ENCODE measurements at places on chromosomes 6 and 20.

DNA sequence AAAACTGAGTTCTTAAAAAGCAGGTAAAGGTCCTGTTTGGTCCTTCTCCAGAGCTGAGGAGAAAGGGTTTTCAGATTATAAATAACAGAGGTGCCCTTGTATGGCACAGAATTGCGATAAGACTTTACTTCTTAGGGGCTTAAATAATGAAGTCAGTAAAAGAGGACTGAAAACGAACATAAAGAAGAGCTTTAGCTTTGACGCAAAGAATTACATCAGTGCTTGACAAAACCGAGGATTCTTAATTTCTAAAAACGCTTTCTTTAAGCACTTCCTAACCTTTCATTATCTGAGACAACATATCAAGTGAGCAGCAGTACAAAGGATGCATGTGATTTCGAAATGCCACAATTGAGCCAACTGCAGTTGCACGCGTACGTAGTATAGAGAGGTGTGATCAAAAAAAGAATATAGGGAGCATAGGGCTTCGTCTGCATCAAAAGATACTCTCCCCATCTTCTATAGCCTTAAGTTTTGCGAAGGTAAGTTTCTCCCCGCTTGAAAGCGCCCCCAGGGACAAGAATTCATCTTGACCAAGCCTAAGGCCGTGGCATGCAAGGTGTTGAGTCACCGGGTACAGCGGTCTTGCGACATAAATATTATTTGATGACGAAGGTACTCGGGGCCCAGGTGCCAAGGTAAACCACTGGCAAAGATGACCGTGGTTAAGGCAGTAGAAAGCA lies 778 bp upstream of the LOC128125822 start:
- H3K27me3 ChIP-seq: no peaks in the 10 kb centered on the region
- DNase-seq: peak; percentile 86
- peak overlapping the region; percentile 88 for H3K27ac ChIP-seq
- H3K4me1 ChIP-seq: no peaks in the 10 kb centered on the region
- no peaks in the 10 kb centered on the region for H3K36me3 ChIP-seq

- H3K36me3 ChIP-seq: no peaks in the 10 kb centered on the region
- H3K4me3 ChIP-seq: no peak overlapping the region
- no peak for DNase-seq
- H3K27ac ChIP-seq: no peak overlapping the region
- H3K27me3 ChIP-seq: no peaks in the 10 kb centered on the region
- no peaks in the 10 kb centered on the region for H3K4me1 ChIP-seq
Measured at GRCh38 chr20:750801-751200, 17.5 kb downstream of the SLC52A3 start.

- H3K27ac ChIP-seq: no peak overlapping the region
- no peaks in the 10 kb centered on the region for H3K27me3 ChIP-seq
- no peaks in the 10 kb centered on the region for H3K4me1 ChIP-seq
- H3K36me3 ChIP-seq: no peaks in the 10 kb centered on the region
- DNase-seq: no peak
Measured at GRCh38 chr6:34536959-34537848, 18.9 kb downstream of the SPDEF start.

GRCh38 chr6:139055709-139056108 lies 27.2 kb downstream of the ABRACL start:
- DNase-seq: no peak
- no peak overlapping the region for H3K4me3 ChIP-seq
- H3K27ac ChIP-seq: no peak overlapping the region
- no peaks in the 10 kb centered on the region for H3K36me3 ChIP-seq
- peaks cover 3% of the 10 kb centered on the region for H3K27me3 ChIP-seq
- H3K4me1 ChIP-seq: no peaks in the 10 kb centered on the region

DNA sequence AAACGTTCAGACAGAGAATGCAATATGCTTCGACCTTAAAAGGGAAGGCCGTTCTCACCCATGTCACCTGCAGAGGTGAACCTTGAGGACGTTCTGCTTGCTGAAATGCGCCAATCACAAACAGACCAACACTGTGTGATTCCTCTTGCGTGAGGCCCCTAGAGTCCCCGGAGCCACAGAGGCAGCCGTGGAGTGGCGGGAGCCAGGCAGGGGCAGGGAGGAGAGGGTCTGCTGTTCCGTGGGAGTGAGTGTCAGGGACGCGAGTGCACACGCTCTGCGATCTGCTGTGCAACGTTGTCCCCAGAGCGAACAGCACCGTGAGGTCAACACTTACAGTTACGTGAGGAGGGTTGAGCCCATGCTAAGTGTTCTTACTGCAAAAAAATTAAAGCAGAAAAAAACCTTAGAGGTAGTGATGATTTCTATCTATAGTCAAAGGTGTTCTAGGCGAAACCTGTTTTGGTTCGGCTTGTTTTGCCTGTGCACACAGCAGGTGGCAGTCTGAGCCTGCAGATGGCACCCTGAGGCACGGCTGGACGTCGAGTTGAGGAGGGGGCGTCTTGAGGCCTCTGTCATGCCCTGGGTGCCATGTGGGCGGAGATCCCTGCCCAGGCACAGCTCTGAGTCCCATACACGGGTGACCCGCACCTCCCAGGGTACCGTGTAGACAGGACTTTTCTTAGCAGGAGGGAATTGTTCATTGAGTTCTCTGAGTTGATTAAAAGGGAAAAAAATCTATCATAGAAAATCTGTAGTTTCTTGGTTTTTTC lies 71.7 kb upstream of the FRMD1 start:
- H3K27me3 ChIP-seq: no peaks in the 10 kb centered on the region
- DNase-seq: no peak
- no peak overlapping the region for H3K27ac ChIP-seq
- H3K36me3 ChIP-seq: no peaks in the 10 kb centered on the region
- H3K4me1 ChIP-seq: no peaks in the 10 kb centered on the region

- no peaks in the 10 kb centered on the region for H3K36me3 ChIP-seq
- H3K4me3 ChIP-seq: no peak overlapping the region
- H3K4me1 ChIP-seq: no peaks in the 10 kb centered on the region
- no peak for DNase-seq
Measured at GRCh38 chr6:156564807-156565149, 212.4 kb upstream of the ARID1B start.

GRCh38 chr6:73652637-73653570 lies 888 bp downstream of the SLC17A5 start:
- peak; percentile 40 for DNase-seq
- H3K4me3 ChIP-seq: peak overlapping the region; percentile 75
- H3K27me3 ChIP-seq: no peaks in the 10 kb centered on the region
- H3K4me1 ChIP-seq: no peaks in the 10 kb centered on the region

- no peak overlapping the region for H3K4me3 ChIP-seq
- H3K27me3 ChIP-seq: no peaks in the 10 kb centered on the region
- H3K4me1 ChIP-seq: no peaks in the 10 kb centered on the region
- no peaks in the 10 kb centered on the region for H3K36me3 ChIP-seq
Measured at GRCh38 chr6:87949194-87949593, 98.4 kb upstream of the SPACA1 start.

Data from fibroblast of lung (primary cell).